Left colon (tissue), 2 donors: ENCODE measurements at places on chromosomes 12 and 14. TPM values are rescaled to one million over a fixed set of nuclear protein-coding genes. Genes with fewer than 3 reads are reported as not detected.

VWF gene
- total RNA-seq: 42.8 TPM

GRCh38 chr12:80794551-80794950 lies 77.8 kb downstream of the MYF5 start:
- no peak for DNase-seq

DNA sequence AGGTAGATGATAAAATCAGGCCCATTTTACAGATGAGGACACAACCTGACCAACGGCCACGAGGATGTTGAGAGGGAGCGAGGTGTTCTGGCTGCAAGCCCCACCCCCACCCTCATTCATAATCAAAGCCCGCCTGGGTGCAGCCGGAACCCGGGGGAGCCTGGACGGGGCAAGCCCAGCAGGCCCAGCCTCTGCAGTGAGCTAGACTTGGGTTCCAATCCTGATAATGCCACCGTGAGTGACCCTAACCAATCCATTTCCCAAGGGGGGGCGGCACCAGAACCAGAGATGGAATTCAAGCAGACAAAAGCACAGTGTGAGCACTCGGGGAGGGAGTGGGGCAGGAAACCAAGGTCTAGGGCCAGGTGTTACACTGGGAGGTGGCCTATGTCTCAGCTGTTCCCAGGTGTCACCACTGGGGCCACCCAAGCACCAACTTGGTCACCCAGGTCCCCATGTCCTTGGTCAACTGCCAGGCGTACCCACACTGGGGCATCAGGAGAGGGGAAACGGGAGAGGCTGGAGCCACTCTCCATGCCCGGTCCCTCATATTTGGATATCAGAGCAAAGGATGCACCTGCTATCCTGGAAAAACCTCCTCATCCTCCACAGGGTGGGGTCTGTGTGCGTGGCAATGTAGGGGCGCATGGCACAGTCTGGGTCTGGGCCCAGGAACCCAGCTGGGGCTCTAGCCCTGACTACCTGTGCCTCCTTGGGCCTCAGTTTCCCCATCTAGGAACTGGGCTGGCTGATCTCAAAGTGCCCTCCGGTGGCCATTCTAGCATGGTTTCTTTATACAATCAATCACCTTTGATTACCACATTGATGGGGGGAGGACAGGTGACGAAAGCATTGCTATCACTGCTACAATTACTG lies 58.4 kb downstream of the FAM222A start:
- DNase-seq: no peak

FGF6 gene
- total RNA-seq: not detected

GRCh38 chr14:70838076-70838475 lies 28.8 kb upstream of the MAP3K9 start:
- DNase-seq: peak; percentile 28

- DNase-seq: no peak
Observed at GRCh38 chr12:52200086-52200780, 8.4 kb upstream of the KRT80 start.

IKBIP gene
- total RNA-seq: 2.2 TPM

- peak; percentile 87 for DNase-seq
Observed at GRCh38 chr12:117968826-117969659, at the start of gene KSR2. TSS of gene KSR2 (minus strand) at chr12:117968990. CDS start at chr12:117968255, 735 bp downstream.

DNA sequence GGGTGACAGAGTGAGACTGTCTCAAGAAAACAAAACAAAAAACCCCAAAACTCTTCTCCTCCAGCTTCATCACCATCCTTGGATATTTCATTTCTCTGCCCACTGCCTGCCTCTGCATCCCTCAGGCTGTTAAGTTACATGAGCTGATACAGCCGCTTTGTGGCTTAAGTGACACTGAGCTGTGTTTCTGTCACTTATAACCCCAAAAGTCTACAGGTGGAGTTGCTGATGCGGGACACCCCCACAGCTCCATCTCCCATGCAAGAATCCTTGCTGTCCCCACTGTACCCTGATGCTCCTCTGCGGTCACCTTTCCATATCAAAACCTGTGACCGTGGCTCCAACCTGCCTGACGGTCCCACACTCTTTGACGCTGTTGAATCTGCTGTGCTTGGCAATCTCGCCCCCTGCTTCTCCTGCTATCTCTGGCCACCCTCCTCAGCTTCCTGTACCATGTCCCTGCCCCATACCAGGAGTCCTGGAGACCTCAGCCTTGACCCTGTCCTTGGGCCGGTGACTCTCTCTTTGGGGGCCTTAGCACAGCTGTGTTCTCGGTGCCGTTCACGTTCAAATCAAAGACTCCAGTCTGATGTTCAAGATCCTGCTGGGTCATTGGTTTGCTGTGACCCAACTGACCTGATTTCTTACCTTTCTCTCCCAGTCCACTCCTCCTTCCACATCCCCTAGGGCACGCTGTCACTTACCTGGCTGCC lies 20.3 kb downstream of the HVCN1 start:
- no peak for DNase-seq
